ENCODE measurements at places on chromosomes 1 and 21.

GRCh38 chr1:106523497-106523896, 533.0 kb upstream of the PRMT6 start:
- no peak for DNase-seq

GRCh38 chr1:26006710-26007109, 8.8 kb upstream of the PAFAH2 start:
- no peak for DNase-seq

GRCh38 chr1:83931658-83932253, 67.2 kb downstream of the TTLL7 start:
- no peak for DNase-seq

- no peak for DNase-seq
Measured at GRCh38 chr1:174399211-174399610, 48.6 kb upstream of the GPR52 start.

DNA sequence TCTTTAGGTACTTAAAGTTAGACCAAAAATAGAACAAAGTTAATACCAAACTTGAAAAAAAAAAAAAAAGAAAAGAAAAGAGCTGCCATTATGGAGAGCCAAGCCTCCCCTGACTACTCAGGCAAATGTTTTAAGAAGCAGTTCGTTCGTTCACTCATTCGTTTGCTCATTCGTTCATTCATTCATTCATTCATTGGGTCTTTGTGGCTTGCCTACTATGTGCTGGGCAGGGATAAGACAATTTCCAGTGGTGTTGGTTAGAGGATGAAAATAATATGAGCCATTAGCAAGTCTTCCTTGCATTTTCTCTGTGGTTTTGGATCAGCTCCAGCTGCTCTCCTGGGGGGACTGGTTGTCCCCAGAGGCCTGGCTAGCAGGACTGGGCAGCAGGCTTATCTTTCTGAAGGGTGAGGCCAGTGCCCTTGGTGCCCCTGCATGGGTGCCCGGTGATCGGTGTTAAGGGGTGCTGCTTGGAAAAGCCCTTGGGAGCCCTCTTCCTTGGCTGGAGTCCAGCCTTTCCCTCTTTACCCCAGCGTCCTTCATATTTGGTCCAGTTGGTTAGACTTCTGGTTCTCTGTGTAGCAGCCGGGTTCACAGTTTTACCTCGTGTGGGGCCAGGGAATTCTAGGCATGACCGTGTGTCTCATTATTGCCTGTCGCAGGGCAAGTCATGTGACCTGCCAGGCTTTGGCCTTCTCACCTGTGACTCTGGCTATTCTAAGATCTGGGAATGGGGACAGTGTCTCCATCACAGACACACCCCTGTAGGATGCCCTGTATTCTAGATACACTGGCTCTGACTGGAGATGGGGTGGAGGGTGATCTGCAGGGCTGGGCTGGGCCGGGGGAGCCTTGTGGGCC, 32.8 kb downstream of the LHX4 start:
- DNase-seq: no peak

GRCh38 chr1:226520640-226521355, 27.8 kb upstream of the STUM start:
- no peak for DNase-seq

DNA sequence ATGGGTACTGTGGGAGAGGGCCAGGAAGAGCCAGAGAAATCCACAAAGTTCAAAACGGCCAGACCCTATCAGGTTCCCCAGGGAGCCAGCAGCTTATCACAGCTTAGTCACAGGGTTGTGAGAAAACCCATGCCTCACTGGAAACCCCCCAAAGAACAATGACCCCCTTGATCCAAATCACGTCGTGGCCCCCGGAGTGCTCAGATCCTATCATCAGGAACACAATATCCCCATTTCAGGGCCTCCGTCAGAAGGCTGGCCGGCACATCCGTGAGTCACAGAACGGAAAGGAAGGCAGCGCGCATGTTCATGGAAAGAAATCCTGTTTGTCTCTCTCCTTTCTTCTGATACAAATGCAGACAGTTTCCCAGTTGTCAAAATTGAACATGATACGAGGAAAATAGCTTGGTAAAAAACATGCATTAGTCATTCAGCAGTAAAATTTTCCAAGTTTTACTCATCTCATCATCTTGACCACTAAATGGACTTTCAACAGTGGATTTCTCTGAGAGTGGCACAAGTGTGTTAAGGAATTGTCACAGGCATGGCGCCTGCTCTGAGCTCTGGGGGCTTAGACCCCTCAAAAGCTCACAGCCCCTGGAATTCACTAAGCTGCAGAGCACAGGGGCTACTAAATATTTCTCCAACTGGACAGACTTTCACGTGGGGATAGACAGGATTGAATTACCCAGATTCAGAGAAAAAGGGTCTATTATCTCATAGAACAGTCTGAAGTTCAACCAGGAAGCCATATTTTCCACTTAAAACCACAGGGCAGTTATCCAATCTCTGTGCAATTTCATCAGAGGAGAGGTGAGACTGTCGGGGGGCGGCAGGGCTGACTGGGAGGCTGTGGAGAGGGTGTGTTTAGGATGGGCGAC, 124.8 kb downstream of the RIPK4 start:
- DNase-seq: no peak

DNA sequence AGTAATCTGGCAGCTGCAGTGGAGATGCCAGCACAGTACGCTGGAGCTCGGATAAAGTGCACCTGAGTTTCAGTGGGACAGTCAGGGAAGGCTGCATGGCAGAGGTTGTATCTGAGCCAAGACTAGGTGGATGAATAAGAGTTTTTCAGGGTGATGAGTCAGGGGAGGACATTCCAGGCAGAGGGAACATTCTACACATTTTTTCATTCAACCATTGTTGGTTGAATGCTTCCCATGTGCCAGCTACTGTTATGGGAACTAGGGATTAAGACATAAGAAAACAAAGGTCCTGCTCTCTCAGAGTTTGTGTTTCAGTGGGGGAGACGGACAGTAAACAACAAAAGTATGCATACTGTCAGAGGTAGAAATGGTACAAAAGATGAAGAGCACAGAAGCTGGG, 5.2 kb downstream of the LEPR start:
- DNase-seq: no peak

- no peak for DNase-seq
Measured at GRCh38 chr1:8020032-8020431, 6.1 kb downstream of the ERRFI1 start.

DNA sequence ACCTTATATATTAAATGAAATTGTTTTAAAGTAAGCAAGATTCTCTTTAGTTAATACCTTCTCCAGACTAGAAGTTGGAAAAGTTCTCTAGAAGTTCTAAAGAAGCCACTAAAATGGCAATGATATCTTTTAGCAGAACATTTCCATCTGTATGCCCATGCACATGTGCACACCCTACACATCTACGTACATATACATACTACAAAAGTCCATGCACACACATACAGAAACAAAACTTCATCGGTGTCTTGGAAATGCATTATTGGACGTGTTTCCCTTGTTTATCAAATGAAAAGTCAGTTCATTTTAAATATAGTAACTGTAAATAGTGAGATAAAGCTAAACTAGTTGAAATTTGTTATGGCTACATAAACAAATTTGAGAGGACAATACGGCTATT, 114.4 kb downstream of the KCNT2 start:
- DNase-seq: no peak

DNA sequence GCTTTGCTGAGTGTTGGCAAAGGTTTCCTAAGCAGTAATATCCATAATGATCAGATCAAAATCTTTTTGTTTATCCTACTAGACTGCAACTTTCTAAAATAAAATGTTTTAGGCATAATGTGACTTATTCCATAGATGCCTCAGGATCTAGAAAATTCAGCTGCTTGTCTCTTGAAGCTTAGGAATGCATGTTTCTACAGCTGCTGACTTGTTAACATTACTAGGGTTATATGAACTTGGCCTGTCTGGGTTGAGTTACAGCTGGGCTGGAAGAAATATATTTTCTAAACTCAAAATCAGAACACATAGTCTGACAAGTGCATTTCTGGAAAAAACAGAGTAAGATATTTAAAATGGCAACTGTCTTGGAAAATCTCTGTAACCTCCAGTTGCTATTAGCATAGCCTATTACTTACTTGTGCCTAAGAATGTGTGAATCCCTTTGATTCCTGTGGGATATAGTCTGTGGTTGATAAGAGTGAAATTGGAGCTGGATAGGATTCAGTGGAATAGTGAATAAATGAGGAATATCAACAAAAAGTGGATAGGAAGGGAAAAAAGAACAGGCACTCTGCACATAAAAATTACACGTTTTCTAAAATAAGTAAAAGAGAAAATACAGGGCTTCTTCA, 61.2 kb downstream of the RGS4 start:
- DNase-seq: no peak

- DNase-seq: no peak
Measured at GRCh38 chr1:53567851-53568250, 108.7 kb downstream of the DMRTB1 start.

GRCh38 chr1:151680391-151680790, 36.2 kb downstream of the CELF3 start:
- no peak for DNase-seq

- DNase-seq: no peak
Measured at GRCh38 chr1:153833171-153833570, 58.0 kb downstream of the SLC27A3 start.

DNA sequence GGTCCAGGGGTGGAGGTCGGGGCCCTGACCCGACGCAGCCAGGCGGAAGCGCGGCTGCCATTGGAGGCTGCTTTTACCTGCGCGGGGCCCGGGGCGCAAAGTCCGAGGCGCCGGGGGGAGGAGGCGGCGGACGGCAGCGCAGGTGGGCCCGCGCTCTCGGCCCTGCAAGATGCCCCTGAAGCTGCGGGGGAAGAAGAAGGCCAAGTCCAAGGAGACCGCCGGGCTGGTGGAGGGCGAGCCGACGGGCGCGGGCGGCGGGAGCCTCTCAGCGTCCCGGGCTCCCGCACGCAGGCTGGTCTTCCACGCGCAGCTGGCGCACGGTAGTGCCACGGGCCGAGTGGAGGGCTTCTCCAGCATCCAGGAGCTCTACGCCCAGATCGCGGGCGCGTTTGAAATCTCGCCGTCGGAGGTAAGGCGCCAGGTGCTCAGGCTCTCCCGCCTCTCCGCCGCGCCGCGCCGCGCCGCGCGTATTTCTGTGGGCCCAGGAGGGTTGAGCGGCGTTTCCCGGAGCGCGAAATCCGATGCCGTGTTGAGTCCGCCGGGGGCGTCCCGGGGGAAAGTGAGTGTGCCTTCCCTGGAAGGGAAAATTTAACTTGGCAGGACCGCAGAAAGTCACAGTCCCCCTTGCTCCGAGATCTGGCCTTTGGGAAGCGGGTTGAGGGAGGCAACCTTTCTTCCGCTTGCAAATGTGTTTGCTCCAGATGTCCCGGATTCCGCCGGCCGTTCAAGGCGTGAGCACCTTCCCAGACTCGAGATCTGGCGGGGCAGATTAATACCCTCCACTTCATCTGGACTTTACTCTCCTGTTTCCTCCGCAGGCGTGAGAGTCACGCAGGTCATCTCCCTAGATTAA, at the start of gene GIPC2:
GIPC2 (plus strand) TSS at position 41 of the 853 bp plus-strand sequence; CDS start at position 170, 129 bp downstream.
- no peak for DNase-seq

- no peak for DNase-seq
Measured at GRCh38 chr1:37453647-37454046, 20.7 kb upstream of the ZC3H12A start.

- DNase-seq: no peak
Measured at GRCh38 chr1:213070406-213070805, 19.4 kb downstream of the RPS6KC1 start.

- no peak for DNase-seq
Measured at GRCh38 chr21:36565540-36565939, 85.6 kb upstream of the CLDN14 start.

- DNase-seq: no peak
Measured at GRCh38 chr21:24470852-24471251, 1136.4 kb downstream of the MRPL39 start.

- DNase-seq: no peak
Measured at GRCh38 chr21:35294231-35294898, 245.3 kb upstream of the RUNX1 start.

DNA sequence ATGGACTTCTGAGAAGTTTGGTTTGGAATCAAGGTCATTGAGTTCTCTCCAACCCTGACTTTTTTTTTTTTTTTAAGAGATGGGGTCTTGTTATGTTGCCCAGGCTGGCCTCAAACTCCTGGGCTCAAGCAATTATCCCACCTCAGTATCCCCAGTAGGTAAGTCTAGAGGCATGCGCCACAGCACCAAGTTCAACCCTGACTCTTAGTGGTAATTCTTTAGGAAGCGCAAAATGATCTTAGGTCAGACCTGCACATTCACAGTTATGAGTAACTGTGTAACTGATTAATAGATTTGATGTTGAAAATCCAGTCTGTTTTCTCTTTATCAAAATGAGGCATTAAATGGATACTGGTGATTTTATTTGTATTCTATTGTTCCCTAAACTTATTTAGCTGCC, 95.9 kb downstream of the GREM2 start:
- no peak for DNase-seq

DNA sequence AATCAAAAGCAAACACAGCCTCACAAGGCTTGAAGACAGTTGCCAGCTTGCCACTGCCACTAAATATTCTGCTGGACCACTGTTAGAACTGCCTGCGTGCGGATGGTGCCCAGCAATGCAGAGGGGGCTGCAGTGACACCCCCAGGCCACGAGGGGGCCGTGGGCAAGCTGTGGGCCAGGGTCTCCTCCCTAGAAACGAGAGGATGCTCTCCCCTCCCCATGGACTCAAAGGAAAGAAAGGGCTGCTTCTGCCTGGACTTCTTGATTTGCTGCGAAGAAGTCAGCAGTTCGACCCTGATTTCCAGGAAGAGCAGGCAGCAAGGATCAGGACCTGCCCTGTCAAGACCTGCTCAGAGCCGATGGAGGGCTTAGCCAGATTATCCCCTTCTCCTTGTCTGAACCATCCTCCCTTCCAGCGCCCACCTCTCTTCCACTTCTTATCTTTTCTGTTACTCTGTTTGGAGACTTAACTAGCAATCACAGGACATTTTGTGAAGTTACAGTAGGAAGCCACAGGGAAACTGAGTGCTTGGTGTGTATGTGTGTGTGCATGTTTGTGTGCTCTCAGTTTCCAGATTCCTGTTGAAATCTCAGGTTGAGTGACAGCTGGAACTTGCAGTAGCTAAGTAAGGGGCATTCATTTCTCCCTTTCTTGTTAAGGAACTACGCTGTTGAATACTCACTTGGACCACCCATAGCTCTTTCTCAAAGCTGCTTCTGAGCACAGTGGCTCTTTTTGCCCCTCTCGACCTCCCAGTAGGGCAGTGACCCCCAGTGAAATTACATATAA, 2.7 kb downstream of the MAN1C1 start:
- DNase-seq: peak; percentile 38

- DNase-seq: no peak
Measured at GRCh38 chr21:25986928-25987327, 183.6 kb downstream of the APP start.

GRCh38 chr1:52674497-52675384, 23.4 kb downstream of the COA7 start:
- DNase-seq: no peak

DNA sequence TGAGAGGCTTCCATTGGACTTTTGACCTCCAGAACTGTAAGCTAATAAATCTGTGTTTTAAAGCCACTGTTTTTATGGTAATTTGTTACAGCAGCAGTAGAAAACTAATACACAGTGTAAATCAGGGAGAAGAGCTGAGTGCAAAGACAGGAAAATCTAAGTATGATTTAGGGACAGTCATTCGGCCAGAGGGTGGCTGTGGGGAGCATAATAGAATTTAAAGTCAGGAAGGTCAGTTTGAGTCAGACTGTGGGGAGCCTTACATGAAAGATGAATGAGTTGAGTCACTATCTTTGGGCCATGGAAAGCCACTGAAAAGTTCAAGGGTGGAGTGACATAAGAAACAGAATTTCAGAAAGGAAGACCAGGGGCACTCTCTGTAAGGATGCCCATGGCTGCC, 52.4 kb upstream of the SSX2IP start:
- DNase-seq: no peak

GRCh38 chr21:33821503-33822322, 93.9 kb downstream of the ATP5PO start:
- DNase-seq: no peak

Data from activated T-helper 1 cell treated with anti-CD3 and anti-CD28 coated beads, Interleukin-2, amount 50 U/mL, for 16 hours (primary cell).